ENCODE measurements at places on chromosomes 12 and 14.

DNA sequence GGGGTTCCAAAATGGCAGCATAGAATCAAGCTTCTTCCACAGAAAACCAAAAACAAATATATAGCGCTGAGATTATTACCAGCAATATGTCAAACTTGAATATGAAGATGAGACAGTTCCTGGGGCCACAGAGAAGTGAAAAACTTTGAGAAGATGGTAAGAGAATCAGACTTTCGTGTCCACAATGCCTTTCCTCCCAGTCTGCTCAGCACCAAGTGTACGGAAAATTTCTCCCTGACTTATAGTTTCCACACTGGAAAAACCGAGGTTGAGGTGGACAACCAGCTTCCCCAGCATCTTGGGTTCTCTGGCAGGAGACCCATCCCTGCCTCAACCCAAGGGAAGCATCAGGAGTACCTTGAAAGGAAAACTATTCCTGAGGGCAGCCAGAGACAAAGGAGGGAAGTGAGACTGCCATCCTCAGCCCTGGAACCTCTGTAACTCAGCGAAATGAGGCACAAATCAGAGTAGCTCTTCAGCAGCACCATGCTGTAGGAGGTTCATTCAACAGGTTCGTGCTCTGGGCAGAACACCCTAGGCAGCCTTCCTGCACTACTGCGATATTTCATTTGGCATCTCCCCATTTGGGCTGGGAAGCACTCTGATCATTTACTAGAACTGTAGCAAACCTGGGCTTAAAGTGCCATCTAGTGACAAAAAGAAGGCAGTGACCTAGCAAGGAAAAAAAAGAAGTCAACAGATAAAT lies 52.4 kb upstream of the CAPRIN2 start:
- DNase-seq, result peak; percentile 61

- DNase-seq, result no peak
Measured at GRCh38 chr12:1932264-1932777, 13.9 kb upstream of the CACNA2D4 start.

- no peak for DNase-seq
Measured at GRCh38 chr14:75417674-75418073, 10.1 kb upstream of the JDP2 start.

- no peak for DNase-seq
Measured at GRCh38 chr14:68192935-68193334, 373.4 kb downstream of the RAD51B start.

DNA sequence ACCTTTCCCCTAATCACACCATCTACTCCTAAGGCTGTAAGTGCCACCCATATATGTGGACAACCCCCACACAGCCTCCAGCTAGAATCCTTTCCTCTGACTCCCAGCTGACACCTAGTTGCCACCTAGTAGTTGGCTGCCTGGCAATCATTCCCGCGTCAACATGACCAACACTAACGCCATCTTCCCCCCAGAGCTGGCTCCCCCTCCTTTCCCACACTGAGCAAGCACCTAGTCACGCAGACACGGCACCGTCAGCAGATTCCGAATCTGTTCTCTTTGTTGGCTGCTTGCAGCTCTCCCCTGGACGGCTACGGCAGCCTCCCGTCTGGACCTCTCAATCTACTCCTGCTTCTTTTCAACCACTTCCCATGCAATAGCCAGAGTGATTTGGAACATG lies 27.7 kb downstream of the UBR7 start:
- DNase-seq, result no peak

DNA sequence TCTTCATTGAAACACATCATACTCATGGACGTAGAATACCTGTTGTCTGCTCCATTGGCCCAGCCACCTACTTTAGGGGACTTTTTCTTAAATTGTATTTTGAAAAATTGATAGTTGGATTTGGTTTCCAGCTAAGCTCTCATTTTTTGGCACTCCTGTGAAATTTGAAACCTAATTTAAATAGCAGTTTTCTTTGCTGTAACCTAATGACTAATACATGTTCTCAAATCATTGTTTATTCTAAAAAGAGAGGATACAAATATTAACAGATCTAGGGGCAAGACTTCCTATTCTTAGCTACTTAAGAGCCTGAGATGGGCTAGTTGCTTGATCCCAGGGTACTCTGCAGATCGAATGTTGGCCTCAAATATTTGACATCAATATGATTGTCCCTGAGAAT lies 78.9 kb downstream of the PLEKHA5 start:
- no peak for DNase-seq

Data from fibroblast of skin of left quadriceps (primary cell).